ENCODE measurements at places on chromosomes 3 and 15.
A peak's percentile ranks its signal among the peaks of the same experiment; 100 is the strongest.

- DNase-seq, result no peak
Observed at GRCh38 chr3:24290596-24290995, 204.1 kb downstream of the THRB start.

DNA sequence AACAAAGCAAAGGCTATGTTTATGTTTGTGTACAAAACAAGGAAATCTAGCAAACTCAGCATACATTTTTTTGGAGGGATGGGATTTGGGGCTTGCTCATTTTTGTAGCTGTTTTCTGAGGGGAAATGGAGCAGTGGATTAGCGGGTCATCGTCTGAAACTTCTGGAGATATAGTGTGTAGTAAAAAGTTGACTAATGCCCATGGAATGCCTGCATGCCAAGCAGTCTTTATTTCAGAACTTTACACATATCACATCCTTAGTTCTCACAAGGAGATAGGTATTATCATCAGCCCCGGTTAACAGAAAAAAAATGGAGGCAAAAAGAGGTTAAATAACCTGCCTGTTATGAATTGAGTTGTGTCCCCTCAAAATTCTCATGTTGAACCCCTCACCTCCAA is 47.1 kb downstream of the ATP13A4 start:
- no peak for DNase-seq

DNA sequence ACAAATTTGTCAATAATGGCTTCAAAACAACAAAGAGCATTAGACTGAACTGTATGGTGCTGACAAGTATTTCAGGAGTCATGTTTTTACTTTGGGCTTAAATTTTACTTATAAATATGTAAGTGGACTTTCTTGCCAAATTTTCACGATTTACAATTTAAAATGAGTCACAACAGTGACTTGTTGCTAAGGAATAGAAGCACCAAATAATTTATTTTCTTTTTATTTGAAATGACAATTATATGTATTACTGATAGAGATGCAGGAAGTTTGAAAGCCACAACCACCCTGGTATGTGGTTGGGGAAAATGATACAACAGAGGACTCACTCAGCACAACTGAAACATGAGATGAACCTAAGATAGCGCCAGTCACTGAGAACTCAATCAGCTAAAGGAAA is 90.3 kb downstream of the FMN1 start:
- peak; percentile 14 for DNase-seq

DNA sequence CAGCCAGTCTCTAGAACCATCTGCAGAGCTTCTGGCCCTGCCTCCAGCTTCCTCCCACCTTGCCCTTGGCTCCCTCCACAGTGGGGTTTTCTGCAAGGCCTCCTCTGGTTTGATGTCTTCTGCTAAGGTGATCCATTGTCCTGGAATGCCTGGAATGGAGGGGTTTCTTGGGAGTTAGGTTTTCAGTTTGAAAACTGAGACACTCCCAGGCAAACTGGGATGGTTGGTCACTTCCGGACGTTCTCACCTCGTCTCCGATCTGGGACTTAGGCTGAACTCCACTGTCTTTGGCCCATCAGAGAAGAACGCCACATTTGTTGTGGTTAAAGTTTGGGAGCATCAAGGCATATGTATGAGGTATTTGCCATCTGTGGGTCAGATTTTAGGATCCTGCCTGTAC is 77.4 kb upstream of the KLHL25 start:
- DNase-seq, result no peak

- no peak for DNase-seq
Observed at GRCh38 chr15:27993996-27994780, 104.9 kb downstream of the OCA2 start.

DNA sequence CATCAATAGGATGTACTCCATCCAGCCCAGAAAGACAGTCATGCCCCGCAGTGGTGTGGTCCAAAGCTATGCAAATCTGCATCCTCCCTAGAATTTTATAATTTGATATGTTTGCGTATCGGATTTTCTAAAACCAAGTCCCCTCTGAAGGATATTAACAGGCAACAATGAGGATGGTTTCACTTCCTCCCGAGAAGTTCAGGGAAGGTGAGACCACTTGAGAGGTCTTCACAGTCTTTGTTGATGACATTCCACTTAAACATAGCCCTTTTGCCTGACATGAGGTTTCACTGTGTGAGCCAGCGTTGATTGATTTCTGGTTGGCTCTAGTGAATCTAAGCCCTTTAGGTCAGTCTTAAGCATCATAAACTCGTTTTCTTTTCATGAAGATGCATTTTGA is 276.1 kb downstream of the NR2F2 start:
- DNase-seq, result no peak

GRCh38 chr3:8319935-8320634 is 181.5 kb upstream of the LMCD1 start:
- peak; percentile 69 for DNase-seq

GRCh38 chr15:31215490-31216214 is 111.0 kb upstream of the KLF13 start:
- DNase-seq, result peak; percentile 69

GRCh38 chr15:51585986-51586385 is 36.6 kb downstream of the DMXL2 start:
- DNase-seq, result peak; percentile 94

- no peak for DNase-seq
Observed at GRCh38 chr3:35658686-35659085, 19.4 kb downstream of the ARPP21 start.

GRCh38 chr15:71939981-71940588 is 129.7 kb downstream of the NR2E3 start:
- DNase-seq, result no peak

Measured in MV-4-11 (cell line).